ENCODE measurements at places on chromosomes 13 and 19.

DNA sequence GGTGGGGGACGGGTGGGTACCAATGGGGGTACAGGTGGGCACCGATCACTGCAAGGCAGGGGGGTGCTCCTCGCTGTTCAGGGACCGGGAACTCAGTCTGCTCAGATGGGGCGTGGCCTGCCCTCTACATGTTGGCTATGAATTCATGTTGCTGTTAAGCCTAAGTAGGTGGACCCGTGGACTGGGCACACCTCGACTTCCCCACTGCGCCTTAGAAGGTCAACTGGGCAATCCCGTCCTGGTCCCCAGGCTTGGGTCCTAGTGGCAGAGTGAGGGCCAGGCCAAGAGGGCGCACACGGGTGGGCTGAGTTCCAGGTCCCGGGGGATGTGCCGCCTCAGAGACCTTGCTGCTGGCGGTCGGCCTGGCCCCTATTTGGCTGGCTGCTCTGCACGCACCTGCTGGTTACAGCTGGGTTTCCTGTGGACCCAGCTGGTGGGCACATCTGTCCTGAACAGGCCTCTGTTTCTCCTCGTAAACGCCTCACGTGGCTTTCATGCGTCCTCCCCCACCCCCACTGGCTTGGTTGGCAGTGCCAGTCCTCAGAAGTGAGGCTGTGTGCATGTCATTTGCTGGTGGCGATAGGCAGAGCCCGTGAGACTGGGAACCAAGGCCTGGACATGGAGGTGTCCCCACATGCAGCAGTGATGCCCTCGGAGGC lies 13.5 kb upstream of the ZNF554 start:
- DNase-seq: no peak
- H3K27ac ChIP-seq: no peak overlapping the region
- H3K4me3 ChIP-seq: no peak overlapping the region
- H3K27me3 ChIP-seq: no peaks in the 10 kb centered on the region
- H3K36me3 ChIP-seq: peaks cover 46% of the 10 kb centered on the region
- no peaks in the 10 kb centered on the region for H3K4me1 ChIP-seq

DNA sequence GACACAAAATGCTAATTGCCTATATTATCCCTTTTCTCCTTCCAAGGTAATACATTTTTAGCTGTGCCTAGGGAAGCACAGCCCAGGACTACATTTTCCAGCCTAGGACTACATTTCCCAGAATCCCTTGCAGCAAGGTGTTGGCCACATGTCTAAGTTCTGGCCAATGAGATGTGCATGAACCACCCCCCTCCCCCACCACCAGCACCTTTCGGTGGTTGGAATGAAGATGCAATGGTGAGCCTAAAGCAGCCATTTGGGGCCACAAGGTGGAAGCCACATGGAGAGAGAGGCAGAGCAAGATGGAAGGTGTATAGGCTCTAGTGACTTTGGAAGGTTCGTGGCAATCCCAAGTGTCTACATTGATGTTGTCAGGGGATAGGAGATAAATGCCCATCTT lies 16.2 kb downstream of the UNC13A start:
- H3K4me3 ChIP-seq: no peak overlapping the region
- peak; percentile 84 for DNase-seq
- H3K36me3 ChIP-seq: no peaks in the 10 kb centered on the region
- no peaks in the 10 kb centered on the region for H3K4me1 ChIP-seq
- H3K27ac ChIP-seq: no peak overlapping the region

- peaks cover 4% of the 10 kb centered on the region for H3K4me1 ChIP-seq
- H3K36me3 ChIP-seq: peaks cover 9% of the 10 kb centered on the region
- no peaks in the 10 kb centered on the region for H3K27me3 ChIP-seq
- peak overlapping the region; percentile 100 for H3K4me3 ChIP-seq
- DNase-seq: no peak
These were observed 431 bp downstream of the GYS1 start for GRCh38 chr19:48992581-48993174.

DNA sequence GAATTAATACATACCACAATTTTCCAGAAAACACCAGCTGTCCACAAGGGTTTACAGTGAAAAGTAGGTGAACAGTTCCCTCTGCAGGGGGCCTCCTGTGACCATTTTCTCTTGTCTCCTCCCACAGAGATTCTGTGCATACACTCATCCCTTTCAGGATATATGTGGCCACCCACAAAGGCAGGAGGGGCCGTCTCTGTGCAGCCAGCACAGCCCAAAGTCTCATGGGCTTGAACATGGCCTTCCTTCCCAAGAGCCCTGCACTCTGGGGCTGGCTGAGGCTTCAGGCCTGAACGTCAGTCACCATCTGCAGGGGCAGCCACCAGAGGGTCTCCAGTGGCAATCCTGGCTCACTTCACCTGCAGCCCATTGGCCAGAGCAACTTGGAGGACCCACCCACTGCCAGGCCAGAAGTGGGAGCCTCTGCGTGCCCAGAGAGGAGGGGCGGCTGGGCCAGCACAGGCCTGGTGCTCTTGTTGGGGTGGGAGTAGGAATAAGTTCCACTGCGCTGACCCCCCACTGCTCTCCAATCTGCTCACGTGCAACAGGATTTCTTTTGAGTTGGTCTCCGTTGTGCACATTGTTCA lies 25.1 kb downstream of the TMEM161A start:
- H3K27me3 ChIP-seq: no peaks in the 10 kb centered on the region
- peak overlapping the region; percentile 11 for H3K27ac ChIP-seq
- DNase-seq: peak; percentile 90
- no peaks in the 10 kb centered on the region for H3K36me3 ChIP-seq
- no peak overlapping the region for H3K4me3 ChIP-seq

GRCh38 chr19:28472843-28473242 lies 740.1 kb downstream of the UQCRFS1 start:
- DNase-seq: no peak
- no peaks in the 10 kb centered on the region for H3K27me3 ChIP-seq
- H3K36me3 ChIP-seq: no peaks in the 10 kb centered on the region
- no peak overlapping the region for H3K4me3 ChIP-seq
- H3K4me1 ChIP-seq: no peaks in the 10 kb centered on the region
- no peak overlapping the region for H3K27ac ChIP-seq

- DNase-seq: no peak
- no peak overlapping the region for H3K27ac ChIP-seq
- H3K4me3 ChIP-seq: no peak overlapping the region
- peaks cover 18% of the 10 kb centered on the region for H3K36me3 ChIP-seq
These were observed 25.4 kb downstream of the SLC25A15 start for GRCh38 chr13:40814803-40815202.

- H3K4me1 ChIP-seq: peaks cover 4% of the 10 kb centered on the region
- peaks cover 7% of the 10 kb centered on the region for H3K36me3 ChIP-seq
- H3K4me3 ChIP-seq: peak within 1 kb of the TSS; percentile 81
- peak; percentile 96 for DNase-seq
- H3K27me3 ChIP-seq: no peaks in the 10 kb centered on the region
These were observed at the start of gene ARRDC2 for GRCh38 chr19:18007917-18008673. TSS of gene ARRDC2 (plus strand) at chr19:18008170. CDS start at chr19:18008311, 141 bp downstream.

DNA sequence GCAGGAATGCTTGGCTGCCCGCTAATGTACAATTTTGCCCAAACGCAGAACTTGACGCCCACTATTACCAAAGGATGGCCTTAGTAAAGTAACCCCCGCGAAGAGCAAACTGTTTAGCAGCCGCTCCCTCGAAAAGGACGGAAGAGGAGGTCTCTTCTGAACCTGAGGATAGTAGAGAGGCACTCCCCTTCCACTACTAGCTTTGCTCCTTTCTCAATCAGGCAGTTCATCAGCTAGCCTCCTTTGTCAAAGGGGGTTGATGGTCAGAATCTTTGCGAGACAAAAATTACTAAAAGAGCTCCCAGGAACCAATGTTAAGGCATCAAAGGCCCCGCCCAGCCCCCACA lies 534 bp downstream of the CAB39L start:
- H3K27me3 ChIP-seq: no peaks in the 10 kb centered on the region
- peaks cover 6% of the 10 kb centered on the region for H3K36me3 ChIP-seq
- peak overlapping the region; percentile 90 for H3K27ac ChIP-seq

DNA sequence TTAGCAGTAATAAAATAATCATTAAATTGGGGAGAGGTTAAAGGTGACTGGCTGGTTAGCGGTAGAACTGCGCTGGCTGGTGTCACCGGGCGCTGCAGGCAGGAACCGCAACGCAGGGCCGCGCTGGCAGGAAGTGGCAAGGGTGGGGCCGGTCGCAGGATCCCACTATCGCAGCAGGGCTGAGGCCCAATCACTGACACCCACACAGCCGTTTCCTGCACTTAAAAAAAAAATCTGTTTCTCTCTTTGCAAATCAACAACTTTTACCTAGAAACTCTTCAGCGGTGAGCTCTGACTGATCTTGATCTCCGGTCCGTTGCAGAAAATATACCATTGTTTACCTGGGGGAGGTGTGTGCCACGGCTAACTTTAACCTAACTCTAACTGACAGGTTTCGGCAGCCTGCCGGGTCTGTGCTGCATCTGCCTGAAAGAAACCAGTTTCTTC lies 46.9 kb downstream of the KLF2 start:
- no peak overlapping the region for H3K4me3 ChIP-seq
- H3K27me3 ChIP-seq: no peaks in the 10 kb centered on the region
- H3K4me1 ChIP-seq: no peaks in the 10 kb centered on the region
- no peak for DNase-seq
- no peak overlapping the region for H3K27ac ChIP-seq
- H3K36me3 ChIP-seq: peaks cover 22% of the 10 kb centered on the region

GRCh38 chr19:44872661-44873060 lies 18.4 kb upstream of the TOMM40 start:
- no peak overlapping the region for H3K4me3 ChIP-seq
- H3K4me1 ChIP-seq: no peaks in the 10 kb centered on the region
- DNase-seq: no peak
- no peaks in the 10 kb centered on the region for H3K27me3 ChIP-seq
- H3K36me3 ChIP-seq: peaks cover 90% of the 10 kb centered on the region
- H3K27ac ChIP-seq: no peak overlapping the region

DNA sequence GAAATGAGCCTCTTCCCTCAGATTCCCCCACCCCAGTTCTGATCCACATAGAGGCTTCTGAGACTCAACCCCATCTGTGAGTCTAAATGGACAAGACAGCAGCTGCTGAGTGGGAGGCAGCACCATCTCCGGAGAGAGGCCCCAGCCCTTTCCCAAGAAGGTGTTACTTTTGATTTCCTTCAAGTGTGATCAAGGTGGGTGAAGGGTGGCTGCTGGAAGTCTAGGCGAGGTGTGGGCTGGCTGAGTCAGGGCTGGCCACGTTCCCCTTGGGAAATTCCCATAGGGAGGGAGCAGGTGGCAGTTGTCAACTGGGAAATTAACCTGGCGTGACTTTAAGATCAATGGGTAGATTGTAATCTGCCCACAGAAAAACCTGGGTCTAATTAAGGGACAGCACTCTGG lies 148.0 kb downstream of the FOXO1 start:
- peaks cover 13% of the 10 kb centered on the region for H3K4me1 ChIP-seq
- H3K27me3 ChIP-seq: no peaks in the 10 kb centered on the region
- DNase-seq: peak; percentile 67
- no peaks in the 10 kb centered on the region for H3K36me3 ChIP-seq

DNA sequence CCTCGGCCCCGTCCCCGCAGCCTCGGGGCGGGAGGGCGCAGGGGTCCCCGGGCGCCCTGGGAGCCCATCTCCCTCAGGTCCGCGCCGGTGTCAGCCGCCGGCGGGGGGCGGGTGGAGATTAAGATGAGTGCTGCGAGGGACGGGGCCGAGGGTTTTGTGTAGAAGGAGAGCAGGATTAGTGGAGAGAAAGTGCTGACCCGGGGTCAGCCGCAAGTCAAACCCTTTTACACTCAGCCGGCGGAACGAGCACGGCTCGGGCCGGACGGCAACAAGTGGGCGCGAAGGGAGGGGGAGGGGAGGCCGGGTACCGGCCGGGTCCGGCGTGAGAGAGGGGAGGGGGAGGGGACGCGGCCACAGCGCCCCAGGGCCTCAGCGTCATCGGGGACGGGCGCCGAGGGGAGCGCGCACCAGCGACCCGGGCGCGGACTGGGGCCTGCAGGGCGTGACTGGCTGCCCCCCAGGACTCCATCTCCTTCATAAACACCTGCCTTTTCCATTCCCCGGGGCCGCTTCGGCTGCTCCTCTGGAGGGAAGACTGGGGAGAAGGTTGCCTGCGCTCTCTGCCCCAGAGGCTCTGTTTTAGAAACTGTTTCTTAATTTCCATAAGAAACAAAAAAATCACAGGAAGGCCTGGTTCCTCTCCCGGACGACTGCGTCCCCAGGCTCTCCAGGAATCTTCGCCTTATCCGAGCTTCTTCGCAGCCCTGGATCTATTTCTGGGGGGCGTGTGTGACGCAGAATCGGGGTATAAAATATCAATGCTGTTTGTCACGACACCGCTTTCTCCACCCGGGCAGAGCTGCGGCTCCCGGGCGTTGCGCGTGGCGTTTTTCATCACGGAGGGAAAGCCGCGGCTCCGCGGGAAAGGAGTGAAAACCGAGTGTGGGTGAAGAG lies 6.5 kb downstream of the SOX1 start:
- H3K27me3 ChIP-seq: peaks cover 100% of the 10 kb centered on the region
- DNase-seq: peak; percentile 88
- peak overlapping the region; percentile 94 for H3K27ac ChIP-seq
- peak overlapping the region; percentile 56 for H3K4me3 ChIP-seq
- no peaks in the 10 kb centered on the region for H3K4me1 ChIP-seq

DNA sequence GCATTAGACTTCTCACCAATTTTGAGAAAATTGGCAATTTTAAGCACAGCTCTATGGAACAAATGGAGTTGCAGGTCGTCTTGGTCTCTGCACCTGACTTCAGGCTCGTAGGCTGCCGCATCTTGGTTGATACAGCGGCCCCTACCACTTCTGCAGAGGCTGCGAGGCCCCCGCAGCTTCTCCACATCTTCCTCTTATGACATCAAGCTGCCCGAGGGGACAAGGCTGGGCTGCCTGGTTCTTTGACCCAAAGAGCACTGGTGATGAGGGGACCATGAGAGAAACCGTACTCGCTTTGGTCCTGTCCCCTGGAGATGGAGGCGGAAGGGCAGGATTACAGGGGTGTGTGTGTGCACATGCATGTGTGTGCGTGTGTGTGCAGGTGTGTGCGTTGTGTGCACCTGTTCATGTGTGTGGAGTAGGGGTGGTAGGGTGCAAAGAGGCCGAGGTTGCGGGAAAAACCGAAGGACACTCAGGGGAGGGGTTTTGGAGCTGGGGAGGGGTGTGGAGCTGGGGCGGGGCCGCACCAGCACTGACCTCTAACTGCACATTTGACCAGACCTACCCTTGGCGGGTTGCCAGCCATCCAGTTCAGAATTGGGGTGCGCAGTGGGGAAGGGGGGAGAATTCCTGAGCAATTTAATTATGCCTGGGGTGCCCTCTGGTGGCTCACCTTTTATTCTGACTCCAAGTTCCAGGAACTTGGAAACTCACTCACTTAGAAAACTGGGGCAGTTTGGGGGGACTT lies 65.1 kb upstream of the ARHGEF7 start:
- no peaks in the 10 kb centered on the region for H3K27me3 ChIP-seq
- no peak overlapping the region for H3K4me3 ChIP-seq
- no peak for DNase-seq
- H3K36me3 ChIP-seq: no peaks in the 10 kb centered on the region
- H3K4me1 ChIP-seq: no peaks in the 10 kb centered on the region
- H3K27ac ChIP-seq: no peak overlapping the region
